ENCODE measurements at places on chromosomes 12 and 14.

- no peak for DNase-seq
These were observed 74.4 kb downstream of the MGST1 start for GRCh38 chr12:16421806-16422205.

- DNase-seq, result no peak
These were observed 29.4 kb downstream of the CCER1 start for GRCh38 chr12:90925562-90925961.

GRCh38 chr12:89864411-89864810, 155.8 kb upstream of the ATP2B1 start:
- no peak for DNase-seq

DNA sequence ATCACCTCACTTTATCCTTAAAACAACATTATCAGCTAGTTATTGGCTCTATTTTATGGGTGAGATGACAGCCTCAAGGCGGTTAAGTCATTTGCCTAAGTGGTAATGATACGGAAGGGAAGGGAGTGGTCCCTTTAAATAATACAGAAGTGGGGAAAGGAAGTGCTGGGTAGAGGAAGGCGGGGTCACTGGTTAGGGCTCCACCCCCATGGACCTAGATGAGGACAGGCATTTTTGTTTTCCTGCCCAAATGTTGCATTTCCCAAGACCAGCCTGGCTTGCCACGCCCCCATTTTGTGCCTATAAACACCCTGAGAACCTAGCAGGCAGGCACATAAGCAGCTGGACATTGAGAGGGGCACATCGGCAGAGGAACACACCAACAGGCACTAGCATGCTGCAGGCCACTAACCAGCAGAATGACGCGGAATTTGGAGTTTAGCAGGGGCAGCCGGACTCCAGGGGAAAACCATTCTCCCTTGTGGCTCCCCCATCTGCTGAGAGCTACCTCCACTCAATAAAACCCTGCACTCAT, 100.9 kb downstream of the EPS8 start:
- no peak for DNase-seq

GRCh38 chr12:21946983-21947382, 5.8 kb upstream of the ABCC9 start:
- no peak for DNase-seq

- DNase-seq, result no peak
These were observed 234.9 kb downstream of the FLRT2 start for GRCh38 chr14:85764822-85765221.

GRCh38 chr12:109687250-109687649, 26.4 kb upstream of the FAM222A start:
- DNase-seq, result no peak

DNA sequence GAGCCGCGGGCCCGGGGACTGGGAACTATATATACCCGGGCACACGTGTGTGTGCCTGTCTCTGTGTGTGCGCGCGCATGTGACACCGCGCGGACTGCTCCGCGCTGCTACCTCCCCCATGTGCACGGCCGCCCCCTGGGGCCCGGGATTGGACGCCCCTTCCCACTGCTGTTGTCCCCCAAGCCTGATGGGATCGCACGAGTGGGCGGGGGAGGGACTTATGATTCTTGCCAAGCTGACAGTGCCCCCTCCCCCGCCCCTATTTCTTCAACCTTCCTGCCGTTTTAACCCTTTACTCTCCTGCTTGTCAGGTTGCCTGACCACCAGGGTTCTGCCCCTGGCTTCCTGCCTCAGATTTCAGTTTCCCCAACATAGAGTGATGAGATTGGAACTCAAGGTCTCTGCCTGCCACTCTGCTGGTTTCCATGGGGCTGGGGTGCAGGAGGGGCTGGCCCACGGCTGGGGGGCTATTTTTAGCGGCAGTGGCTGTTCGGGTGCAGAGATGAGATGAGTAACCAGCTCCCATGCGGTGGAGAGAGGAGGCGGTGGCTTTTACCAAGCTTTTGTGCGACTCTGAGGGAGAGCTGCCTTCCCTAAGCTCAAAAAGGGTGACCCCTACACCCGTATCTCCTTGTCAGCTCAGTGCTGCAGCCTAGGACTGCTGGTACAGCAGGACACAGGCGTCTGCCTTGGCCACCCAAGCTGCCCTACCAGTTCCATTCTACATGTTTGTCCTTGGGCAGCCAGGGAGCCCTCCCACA, at the start of gene DDN:
TSS of gene DDN (minus strand) at position 5 of the 761 bp plus-strand sequence. CDS start 88 bp downstream, outside the sequence.
- no peak for DNase-seq

DNA sequence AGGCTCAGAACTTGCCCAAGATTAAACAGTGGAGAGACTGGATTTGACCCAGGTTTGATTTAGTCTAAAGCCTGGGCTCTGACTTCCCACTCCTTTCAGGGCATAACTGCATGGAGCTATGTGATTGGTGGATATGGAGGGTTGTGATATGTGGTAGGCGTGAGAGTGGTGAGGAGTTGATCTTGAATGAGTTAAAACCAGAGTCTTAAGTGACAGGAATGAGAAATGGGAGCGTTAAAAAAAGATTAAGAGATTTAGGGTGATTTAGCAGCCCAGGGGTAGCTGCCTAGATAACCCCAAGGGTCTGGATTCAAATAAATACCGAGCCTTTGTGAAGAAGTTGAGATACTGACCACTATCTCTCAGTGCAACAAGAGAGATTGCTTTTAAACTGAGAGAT, 8.4 kb downstream of the SYNDIG1L start:
- no peak for DNase-seq

DNA sequence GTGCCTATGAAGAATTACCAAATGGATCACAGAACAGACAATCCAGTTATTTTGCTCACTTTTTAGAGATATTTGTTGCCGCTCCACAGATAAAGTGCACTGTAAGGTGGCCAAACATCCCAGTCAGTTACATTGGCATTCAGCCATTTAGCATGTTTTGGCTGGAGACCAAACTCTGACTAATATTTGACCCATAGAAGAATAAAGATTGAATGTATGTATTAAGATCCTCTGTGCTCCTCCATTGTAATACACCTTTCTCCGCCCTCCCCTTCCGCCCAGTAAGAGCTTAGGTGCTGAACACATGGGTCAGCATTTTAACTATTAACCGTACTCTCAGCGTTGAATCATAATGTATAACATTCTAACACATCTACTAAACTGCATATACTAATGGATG, 163.4 kb downstream of the ANO6 start:
- DNase-seq, result no peak

DNA sequence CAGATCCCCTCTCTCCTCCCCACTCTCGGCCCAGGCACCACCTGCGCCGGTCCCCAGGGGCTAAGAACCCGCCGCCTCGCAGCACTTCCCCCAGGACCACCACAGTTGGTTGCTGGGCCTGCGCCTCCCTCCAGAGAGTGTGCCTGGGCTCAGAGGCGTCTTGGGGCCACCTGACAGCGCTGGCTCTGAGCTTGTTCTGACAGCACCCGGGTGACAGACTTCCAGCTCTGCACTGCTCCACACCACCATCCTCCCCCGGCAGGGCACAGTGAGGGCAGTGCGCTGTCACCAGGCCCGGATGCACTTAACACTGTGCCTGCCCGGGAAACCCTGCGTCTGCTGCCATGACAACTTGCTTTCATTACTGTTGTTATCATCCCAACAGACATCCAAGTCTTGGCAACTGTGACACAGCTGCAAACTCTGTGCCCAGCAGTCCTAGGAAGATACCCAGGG, 6.6 kb downstream of the BRF1 start:
- DNase-seq, result no peak

DNA sequence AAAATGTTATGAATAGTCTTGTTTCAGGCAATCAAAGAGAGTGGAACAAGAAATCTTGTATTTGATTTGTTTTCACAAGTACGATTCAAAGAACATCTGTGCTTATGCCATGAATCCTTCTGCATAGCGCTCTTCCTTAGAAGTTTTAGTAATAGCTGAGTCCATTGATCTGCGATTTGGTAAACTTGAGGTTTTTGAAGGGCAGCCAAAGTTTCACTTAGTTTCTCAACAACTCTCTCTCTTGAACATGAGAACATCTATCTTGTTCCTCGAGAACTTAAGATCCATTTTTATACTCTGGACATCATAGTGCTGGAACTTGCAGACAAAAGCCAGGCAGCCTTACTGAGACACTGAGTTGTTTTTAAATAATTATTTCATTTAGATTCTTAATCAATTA, 96.2 kb upstream of the USP15 start:
- no peak for DNase-seq

DNA sequence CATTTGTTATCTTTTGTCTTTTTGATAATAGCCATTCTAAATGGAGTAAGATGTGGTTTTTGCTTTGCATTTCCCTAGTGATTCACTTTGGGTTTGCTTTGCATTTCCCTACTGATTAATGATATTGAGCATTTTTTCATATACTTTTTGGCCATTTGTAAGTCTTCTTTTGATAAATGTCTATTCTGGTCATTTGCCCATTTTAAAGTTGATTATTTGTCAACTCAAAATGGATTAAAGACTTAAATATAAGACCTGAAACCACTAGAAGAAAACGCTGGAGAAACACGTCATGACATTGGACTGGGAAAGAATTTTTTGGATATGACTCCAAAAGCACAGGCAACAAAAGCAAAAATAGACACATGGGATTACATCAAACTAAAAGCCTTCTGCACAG, 148.0 kb downstream of the APAF1 start:
- DNase-seq, result no peak

DNA sequence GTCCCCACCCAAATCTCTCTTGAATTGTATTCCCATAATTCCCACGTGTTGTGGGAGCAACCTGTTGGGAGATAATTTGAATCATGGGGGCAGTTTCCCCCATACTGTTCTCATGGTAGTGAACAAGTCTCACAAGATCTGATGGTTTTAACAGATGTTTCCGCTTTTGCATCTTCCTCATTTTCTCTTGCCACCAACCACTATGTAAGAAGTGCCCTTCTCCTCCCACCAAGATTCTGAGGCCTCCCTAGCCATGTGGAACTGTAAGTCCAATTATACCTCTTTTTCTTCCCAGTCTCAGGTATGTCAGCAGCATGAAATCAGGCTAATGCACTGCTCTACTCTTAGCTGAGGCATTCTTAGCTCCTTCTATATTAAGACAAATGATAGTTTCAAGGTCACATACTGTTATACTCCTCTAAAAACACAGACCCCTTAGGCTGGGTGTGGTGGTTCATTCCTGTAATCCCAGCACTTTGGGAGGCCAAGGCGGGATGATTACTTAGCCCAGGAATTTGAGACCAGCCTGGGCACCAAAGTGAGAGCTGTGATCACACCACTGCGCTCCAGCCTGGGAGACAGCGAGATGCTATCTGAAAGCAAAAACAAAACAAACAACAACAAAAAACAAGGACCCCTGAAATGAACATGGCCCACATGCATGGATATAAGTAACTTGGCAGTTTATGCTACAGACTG, 3.6 kb downstream of the SCAF11 start:
- no peak for DNase-seq

DNA sequence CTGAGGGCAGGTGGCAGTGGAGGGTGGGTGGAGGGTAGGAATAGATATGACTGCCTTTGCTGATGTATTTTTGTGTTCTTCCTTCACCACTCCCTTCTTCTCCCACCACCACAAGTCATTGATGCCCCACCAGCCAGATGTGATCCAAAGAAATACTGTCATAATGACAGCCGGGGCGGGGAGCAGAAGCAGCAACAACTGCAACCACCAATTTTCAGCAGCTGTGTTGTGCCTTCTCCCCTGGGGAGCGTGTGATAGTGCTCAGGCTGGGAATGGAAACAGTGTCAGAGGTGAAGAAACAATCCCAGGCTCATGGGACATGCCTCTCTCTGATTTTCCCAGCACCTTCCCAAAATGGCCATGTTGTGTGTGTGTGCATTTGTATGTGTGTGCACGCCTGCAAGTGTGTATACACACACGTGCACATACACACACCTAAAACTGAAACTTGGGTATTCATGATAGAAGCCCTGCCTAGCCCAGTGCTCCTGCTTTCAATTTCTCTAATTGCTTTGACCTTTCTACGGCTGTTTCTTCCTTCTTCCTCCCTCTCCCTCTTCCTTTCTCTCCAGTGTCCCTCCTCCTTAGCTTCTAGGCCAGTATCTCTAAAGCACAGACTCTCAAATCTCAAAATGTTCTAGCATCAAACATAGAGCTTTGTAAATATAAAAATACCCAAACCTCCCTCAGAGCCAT, 299.2 kb upstream of the FKBP4 start:
- no peak for DNase-seq

DNA sequence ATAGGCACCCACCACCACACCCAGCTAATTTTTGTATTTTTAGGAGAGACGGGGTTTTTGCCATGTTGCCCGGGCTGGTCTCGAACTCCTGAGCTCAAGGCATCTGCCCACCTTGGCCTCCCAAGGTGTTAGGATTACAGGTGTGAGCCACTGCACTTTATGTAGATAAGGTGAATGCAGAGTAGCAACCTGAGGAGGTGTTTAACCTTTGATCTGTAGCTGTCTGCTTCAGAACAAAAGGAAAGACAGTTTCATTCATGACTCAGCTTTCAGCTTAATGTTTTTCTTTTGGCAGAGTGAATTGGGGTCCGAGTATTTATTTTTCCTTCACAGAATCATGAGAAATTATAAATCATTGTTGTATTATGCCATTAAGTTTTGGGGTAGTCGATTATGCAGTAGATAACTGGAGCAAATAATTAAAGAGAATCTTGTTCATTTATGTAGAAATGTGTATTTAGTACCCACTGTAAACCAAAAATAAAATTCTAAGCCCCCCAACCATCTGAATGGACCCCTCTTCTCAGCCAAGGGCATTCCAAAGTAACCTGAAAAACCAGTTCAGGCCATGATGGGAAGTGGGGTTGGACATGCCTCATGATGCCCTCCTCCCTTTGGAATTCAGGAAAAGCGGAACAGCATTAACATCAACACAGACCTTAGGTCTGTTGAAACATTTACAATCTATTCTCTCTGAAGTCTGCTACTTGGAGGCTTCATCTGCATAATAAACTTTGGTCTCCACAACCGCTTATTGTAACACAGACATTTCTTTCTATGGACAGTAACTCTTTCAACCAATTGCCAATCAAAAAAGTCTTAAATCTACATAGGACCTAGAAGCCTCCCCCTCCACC, 10.7 kb upstream of the STX2 start:
- DNase-seq, result no peak

Measured in stimulated activated CD4-positive, alpha-beta T cell treated with anti-CD3 and anti-CD28 coated beads, TNF-alpha, amount 100 ng/mL, for 24 hours (primary cell).